Fibroblast of skin of abdomen (primary cell): ENCODE measurements at places on chromosomes 2 and 18.
A peak's percentile ranks its signal among the peaks of the same experiment; 100 is the strongest.

DNA sequence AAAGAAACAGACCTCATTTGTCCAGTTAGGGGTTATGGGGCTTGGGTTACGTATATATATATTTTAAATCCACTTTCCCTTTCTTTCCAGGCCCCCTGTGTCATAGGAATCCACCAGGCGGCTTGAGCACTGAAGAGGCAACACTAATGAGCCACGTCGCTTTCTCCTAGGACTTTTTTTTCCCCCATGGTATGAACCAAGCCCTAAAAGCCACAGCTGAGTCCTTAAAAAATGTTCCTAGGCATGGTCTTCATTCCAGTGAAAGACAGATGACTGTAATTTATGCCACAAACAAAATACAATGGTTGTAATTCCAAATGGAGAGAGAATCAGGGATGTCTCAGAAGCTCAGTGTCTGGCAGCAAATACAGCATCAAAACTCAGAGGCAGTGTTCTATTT is 146.8 kb downstream of the EPHA4 start:
- DNase-seq = peak; percentile 33

GRCh38 chr2:75870133-75870532 is 159.4 kb upstream of the GCFC2 start:
- DNase-seq = no peak

DNA sequence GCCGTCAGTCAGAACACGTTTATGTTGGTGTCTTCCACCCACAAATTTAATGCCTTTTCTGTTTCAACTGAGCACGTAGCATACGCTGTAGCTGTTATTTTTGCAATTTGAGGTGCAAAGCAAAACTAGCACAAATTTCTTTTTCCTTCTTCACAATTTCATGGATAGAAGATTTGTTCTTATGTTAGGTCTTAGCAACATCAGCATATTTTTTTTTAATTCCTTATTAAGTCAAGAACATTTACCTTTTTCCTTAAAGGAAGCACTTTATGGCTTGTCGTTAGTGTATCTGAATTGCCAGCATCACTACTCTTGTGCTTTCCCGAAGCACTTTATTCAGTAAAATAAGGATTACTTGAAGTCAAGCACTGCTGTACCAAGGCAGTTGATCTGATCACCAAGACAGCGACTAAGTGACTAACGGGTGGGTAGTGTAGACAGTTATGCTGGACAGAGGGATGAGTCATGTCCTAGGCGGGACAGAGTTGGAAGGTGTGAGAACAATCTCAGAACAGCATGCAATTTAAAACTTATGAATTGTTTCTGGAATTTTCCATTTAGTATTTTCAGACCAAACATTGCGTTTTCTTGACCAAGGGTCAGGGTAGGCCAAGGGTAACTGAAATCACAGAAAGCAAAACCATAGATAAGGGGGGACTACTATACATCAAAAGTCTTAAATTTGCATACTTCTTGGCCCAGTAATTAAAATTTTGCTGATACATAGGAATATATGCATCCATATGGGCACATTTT is 13.3 kb downstream of the BABAM2 start:
- peak; percentile 30 for DNase-seq

- DNase-seq = no peak
These were observed 59.0 kb downstream of the MBD2 start for GRCh38 chr18:54165450-54165849.

DNA sequence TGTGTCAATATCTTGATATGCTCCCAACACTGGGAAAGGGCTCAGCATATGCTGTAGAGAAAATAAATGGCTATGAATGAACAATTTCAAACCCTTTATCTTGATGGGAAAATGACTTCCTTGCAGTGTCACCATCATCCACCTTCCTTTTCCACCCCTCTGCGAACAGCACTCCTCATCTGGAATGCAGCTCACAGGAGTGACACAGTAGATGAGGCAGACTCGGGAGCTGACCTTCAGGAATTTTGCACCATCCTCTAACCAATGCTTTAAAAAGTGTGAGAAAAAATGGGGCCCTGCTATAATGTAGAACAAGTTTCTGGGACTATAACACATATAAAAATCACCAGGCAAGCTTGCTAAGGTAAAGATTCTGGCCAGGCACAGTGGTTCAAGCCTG is 41.3 kb upstream of the YPEL5 start:
- DNase-seq = no peak

DNA sequence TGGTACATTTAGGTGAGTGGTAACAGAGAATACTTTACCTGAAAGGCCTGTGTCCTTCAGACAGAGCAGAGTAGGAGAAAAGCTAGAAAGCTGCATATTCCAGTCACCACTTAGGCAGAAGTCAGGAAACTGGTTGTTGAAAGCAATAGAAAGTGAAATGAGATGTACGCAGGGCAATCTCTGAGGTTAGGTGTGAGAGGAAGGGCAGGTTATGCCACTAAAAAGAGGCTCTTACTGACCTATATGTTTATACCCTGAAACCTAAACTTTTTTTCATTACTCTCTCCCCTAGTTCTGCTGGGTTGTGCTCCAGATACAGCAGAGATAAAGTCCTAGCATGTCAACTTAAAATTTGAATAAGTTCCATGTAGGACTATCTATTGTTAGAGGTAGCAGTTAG is 93.5 kb downstream of the COX7A2L start:
- DNase-seq = no peak

- no peak for DNase-seq
These were observed 204.3 kb upstream of the CCDC68 start for GRCh38 chr18:55163550-55163949.

GRCh38 chr2:14944562-14945346 is 312.2 kb downstream of the LRATD1 start:
- peak; percentile 27 for DNase-seq

DNA sequence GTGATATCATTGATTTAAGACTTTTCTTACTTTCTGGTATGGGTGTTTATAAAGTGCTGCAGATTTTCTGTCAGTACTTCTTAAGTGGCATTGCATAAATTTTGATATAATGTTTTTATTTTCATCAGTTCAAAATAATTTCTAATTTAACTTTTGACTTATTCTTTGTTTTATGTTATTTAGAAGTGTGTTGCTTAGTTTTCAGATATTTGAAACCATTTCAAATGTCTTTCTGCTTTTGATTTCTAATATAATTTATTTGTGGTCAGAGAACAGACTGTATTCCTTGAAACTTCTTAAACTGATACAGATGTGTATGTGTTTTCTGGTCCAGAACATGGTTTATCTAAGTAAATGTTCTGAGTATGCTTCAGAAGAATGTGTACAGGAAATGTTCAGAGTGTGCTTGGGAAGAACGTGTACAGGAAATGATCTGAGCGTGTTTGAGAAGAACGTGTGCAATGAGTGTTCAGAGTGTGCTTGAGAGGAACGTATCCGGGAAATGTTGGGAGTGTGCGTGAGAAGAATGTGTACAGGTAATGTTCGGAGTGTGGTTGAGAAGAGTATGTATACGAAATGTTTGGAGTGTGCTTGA is 265.7 kb upstream of the HS6ST1 start:
- DNase-seq = peak; percentile 93

DNA sequence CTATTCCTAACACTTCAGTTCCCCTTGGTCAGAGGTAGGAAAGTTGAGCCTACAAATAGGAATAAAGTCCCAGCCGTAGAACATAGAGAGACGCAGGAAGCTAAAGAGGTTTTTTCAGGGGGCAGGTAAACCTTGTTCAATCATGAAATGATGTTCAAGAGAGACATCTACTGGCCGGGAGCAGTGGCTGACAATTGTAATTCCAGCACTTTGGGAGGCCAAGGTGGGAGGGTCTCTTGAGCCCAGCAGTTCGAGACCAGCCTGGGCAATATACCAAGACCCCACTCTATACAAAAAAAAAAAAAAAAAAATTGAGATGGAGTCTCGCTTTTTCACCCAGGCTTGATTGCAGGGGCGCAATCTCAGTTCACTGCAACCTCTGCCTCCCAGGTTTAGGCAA is 66.7 kb upstream of the DNAJC10 start:
- peak; percentile 39 for DNase-seq

DNA sequence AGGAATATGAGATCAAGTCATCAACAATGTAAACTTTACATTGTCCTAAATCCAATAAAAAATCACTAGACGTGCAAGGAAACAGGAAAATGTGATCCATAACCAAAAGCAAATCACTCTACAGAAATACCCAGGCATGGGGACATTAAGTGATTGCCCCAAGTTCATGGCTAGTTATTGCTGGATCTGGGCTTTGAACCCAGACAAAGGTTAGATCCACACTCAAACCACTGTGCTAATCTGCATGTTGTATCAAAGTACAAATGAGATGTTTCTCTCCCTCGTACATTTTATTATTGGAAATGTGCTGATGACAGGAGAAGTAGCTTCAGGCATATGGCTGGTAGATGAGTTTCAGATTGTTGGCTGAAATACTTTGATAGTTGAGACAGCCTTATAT is 2.7 kb upstream of the ARL5A start:
- no peak for DNase-seq

DNA sequence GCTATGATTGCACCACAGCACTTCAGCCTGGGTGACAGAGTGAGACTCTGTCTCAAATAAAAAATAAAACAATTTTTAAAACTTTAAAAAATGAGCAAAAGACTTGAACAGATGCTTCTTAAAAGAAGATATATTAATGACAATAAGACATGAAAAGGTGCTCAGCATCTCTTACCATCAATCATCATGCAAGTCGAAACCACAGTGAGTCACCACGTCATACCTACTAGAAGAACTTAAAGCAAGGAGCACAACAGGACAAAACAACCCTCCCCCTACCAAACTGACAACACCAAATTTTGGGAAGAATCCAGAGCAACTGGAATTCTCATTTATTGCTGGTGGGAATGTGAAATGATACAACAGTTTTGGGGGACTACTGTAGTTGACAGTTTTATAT is 251.6 kb downstream of the BCL2 start:
- no peak for DNase-seq

- no peak for DNase-seq
These were observed 33.0 kb upstream of the BOD1L2 start for GRCh38 chr18:57113799-57114420.

GRCh38 chr18:8615397-8616027 is 6.3 kb downstream of the RAB12 start:
- peak; percentile 96 for DNase-seq

DNA sequence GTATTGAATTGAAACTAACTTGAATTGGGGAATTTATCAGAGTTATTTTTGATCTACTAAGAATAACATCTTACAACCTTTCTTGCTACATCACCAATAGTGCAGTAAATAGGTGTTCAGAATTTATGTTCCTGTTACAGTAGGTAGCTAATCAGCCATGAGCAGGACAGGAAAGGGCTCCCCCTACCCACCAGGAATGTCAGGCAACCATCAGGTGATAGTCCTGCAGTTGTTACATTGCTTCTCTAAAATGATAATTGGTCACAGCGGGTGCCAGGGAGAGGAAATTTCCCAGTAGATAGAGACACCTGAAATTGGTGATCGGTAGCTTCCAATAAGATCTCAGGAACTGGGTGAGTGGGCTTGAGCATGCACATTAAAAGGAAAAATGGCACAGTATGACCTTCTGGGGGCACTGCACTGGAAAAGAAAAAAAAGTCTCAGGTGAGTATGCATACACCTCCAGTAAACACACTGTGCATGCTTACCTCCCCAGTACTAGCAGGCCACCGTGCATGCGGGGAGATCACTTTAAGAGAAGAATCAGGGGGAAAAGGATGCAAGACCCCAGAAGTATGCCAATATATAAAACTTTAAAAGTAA is 1092.0 kb upstream of the LRRTM1 start:
- DNase-seq = no peak

- peak; percentile 6 for DNase-seq
These were observed 304.0 kb upstream of the REG3G start for GRCh38 chr2:78721355-78722033.

DNA sequence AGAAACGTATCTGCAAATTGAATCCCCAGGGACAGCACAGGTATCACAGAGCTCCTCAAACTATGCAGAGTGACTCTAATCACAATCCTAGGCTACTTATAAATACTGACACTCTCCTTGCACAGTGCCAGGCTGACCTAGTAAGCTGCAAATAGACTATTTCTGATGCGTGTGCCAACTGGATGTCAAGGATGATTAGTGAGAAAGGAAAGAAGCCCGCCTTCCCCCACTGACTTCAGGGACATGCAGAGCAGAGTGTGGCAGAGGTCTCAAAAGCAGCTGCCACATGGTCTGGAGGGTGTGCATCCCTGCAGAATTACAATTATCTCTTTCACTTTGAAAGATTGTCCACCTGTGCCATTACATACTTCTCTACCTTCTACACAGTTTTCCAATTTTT is 235.6 kb downstream of the CPS1 start:
- no peak for DNase-seq

- DNase-seq = no peak
These were observed 75.5 kb upstream of the ST8SIA3 start for GRCh38 chr18:57276829-57277228.

GRCh38 chr2:143150287-143150686 is 21.1 kb downstream of the ARHGAP15 start:
- no peak for DNase-seq

DNA sequence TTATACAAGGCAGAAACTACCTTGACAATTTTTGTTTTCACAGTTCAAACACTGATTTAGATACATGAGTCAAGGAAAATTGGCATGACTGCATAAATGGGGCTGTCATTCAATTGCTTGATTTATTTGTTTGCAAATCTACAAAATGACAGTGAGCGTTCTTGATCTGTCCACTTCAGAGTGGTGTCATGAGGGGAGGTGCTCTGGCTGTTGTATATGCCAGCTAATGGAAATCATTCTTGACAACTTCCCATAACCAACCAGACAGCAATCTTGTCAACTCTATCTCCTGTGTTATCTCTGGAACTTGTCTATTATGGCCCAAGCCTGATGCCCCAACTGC is 120.6 kb upstream of the UGP2 start:
- DNase-seq = no peak

- DNase-seq = no peak
These were observed 234.5 kb downstream of the PAX3 start for GRCh38 chr2:222064286-222064685.

GRCh38 chr18:71951001-71951400 is 593.1 kb downstream of the CBLN2 start:
- no peak for DNase-seq

DNA sequence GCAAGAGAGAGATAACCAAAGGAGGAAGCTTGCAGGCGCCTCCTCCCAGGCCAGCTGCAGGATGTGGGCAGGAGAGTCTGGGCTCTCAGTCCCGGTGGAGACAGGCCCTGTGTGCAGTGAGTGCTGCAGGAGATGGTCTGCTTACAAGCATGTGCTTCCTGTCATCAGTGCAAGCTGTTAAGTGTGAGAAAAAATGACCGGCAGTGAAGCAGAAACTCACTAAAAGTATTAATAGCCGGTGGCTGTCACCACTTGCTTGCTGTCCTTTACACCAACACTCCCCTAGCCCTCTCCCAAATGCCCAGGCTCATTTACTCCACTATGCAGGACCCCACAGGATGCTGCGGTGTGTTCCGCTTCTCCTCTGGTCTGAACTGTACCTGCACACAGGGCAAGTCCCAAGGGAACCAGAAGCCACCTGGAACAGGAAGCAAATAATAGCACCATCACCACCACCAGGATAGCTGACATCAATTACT is 435.6 kb upstream of the HS6ST1 start:
- peak; percentile 26 for DNase-seq
